ENCODE measurements at places on chromosomes 4 and X.

DNA sequence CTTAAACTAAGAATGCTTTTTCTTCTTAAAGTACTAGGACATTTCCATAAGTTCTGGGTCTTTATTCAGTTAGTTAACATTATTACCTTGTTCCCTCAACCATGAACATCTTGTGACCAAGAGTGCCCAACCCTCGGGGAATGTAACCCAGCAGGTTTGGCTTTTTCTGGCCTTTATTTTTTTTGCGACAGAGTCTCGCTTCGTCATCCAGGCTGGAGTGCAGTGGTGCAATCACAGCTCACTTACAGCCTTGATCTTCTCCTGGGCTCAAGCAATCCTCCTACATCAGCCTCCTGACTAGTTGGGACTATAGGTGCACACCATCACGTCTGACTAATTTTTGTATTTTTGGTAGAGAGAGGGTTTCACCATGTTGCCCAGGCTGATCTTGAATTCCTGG is 65.1 kb downstream of the USP11 start:
- DNase-seq, result no peak

- DNase-seq, result no peak
These were observed 21.9 kb downstream of the HNRNPH2 start for GRCh38 chrX:101429934-101430333.

DNA sequence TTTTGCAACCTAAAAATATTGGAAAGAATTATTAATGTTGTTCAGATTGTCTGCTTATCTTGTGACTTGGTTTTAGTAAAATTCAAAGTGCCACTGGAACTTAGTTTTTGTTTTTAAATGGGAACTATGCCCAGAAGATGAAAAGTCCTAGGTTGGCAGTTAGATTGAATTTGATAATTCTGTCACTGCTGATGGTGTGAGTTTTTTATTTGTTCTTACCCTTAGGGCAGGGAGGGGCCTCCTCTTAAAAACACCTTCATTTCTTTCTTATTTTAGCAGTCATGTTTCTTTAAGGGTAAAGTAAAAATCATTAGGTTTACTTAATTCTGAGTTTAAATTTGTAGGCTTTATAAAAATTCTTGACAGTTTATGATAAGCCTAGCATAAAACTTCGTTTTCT is 80.6 kb downstream of the AFF1 start:
- DNase-seq, result no peak

DNA sequence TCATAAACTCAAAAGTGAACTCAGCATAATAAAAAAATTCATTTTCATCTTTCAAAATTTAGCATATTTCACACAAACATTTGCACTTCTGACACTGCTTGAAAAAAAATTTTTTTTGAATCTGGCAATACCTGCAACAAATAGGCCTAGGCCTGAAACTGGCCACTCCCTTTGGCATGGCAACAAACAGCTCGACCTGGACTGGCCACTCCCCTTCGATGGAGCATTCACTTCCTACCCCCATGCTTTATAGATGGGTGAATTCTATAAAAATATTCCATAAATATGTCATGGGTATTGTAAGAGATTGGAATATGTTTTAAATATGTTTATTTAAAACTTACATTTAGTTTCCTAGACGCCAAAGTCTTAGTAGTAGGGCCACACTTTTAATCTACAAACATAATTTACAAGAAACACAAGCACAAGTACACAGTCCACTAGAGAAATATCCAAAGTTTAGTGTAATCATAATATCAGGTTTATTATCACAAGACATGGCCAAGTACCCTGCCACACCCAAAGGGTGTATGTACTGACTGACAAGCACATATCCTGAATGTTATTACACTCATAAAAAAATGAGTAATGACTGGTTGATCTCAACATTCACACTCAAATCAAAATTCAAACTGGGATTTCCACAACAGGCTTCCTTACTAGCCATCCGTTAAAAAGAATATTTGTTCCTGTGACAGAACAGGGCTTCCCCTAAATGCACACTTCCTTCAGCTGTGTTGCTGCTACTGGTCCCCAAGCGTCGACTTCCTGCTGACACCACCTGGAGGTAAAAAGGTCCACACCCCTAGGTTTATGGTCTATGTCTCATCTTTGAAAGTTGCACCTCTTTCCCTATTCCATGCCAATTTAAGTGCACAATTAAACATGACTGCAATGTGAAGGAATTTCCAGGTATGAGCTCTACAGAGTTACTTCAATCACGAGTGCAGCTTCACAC is 271.5 kb downstream of the NR3C2 start:
- DNase-seq, result no peak

DNA sequence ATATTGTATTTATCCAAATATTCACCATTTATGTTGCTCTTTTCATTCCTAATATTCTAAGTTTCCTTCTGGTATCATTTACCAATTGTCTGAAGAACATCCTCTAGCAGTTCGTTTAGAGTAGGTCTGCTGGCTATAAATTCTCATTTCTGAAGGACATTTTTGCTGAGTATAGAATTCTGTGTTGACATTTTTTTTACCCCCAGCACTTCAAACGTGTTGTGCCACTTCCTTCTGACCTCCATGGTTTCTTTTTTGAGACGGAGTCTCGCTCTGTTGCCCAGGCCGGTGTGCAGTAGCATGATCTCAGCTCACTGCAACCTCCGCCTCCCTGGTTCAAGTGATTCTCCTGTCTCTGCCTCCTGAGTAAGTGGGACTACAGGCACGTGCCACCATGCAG is 26.4 kb downstream of the JADE3 start:
- no peak for DNase-seq

DNA sequence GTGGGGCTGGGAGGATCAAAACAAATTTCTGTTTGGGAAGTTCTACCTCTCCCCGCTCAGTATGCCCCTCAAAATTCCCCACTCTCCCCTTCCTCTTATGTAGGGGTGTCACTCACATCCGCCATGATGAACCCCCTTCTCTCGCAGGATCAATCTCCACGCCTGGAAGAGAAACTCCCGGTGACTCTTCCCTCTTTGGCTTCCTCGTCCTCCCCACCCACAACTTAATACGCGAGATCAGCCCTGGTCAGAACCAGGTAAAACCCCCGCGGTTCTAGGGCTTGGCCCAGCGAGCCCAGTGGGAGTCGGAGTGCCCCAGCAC is 427 bp downstream of the LAMTOR3 start:
- DNase-seq, result no peak

DNA sequence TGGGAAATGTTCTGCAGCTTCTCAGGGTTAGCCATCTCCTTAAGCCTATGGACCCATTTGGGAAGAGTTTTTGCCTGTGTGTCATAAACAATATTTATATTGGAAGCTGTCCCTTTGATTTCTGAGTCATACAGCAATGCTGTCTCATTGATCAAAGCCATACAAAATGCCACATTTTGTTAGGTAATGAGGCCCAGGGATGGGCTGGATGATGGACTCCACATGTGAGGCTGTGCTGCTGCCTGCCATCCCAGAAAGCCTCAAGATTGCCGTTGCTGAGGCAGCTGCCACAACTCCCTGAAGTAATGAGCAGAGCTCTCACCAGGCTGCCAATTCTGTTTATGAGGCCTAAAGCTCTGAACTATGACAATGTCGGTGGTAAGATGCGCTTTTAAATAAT is 12.2 kb upstream of the GJB1 start:
- DNase-seq, result no peak

- no peak for DNase-seq
These were observed 177.1 kb downstream of the BMPR1B start for GRCh38 chr4:94934864-94935263.

- no peak for DNase-seq
These were observed 306.7 kb upstream of the MAOA start for GRCh38 chrX:43349363-43349762.

GRCh38 chrX:30597216-30598012 is 19.8 kb upstream of the TASL start:
- DNase-seq, result no peak

DNA sequence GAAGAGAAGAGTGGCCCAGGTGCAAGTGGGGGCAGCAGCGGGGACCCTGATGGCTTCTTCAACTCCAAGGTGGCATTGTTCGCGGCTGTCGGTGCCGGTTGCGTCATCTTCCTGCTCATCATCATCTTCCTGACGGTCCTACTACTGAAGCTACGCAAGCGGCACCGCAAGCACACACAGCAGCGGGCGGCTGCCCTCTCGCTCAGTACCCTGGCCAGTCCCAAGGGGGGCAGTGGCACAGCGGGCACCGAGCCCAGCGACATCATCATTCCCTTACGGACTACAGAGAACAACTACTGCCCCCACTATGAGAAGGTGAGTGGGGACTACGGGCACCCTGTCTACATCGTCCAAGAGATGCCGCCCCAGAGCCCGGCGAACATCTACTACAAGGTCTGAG is 11.4 kb downstream of the EFNB1 start:
- no peak for DNase-seq

DNA sequence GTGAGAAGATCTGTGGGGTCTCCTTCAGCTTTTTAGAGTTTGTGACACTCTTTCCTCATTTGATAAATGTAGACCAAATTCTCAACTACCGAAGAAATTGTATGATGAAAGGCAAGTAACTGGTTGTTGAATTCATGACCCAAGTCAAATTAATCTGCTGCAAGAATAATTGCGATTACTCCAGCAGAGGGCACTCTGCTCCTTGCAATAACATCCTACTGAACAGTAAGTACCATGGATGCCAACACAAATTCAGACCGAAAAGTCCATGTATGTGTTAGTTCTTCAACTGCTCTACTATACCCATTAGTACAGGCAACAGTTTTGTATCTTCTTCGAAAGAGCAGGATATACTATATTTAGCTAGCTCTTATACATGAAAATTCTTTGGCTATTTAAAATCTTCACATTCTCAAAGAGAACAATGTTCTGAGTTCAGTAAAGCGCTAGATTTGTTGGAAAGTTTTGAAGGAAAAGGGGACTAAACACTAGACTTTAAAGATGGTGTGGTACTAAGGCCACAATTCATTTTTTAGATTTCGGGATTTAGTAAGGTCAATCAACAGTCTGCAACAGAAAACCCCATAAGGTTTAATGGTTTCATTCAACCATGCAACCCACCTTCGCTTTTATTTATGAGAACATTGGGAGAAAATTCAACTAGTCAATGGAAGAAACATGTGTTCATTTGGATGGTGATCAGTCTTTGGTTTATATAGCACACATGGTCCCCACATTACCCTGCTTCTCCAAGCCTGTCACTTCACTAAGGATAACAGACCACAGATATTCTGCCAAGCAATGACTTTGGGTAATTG is 105.4 kb upstream of the TBC1D9 start:
- peak; percentile 92 for DNase-seq

GRCh38 chrX:9739130-9739529 is 26.5 kb downstream of the GPR143 start:
- DNase-seq, result no peak

- no peak for DNase-seq
These were observed 21.1 kb downstream of the RBM10 start for GRCh38 chrX:47166126-47166525.

GRCh38 chrX:12225107-12225506 is 86.8 kb downstream of the FRMPD4 start:
- no peak for DNase-seq

- DNase-seq, result no peak
These were observed 46.4 kb downstream of the GAB1 start for GRCh38 chr4:143383005-143383574.

- DNase-seq, result no peak
These were observed 40.8 kb downstream of the CLNK start for GRCh38 chr4:10643600-10644425.

GRCh38 chrX:70553516-70553915 is 108.9 kb downstream of the DLG3 start:
- no peak for DNase-seq

DNA sequence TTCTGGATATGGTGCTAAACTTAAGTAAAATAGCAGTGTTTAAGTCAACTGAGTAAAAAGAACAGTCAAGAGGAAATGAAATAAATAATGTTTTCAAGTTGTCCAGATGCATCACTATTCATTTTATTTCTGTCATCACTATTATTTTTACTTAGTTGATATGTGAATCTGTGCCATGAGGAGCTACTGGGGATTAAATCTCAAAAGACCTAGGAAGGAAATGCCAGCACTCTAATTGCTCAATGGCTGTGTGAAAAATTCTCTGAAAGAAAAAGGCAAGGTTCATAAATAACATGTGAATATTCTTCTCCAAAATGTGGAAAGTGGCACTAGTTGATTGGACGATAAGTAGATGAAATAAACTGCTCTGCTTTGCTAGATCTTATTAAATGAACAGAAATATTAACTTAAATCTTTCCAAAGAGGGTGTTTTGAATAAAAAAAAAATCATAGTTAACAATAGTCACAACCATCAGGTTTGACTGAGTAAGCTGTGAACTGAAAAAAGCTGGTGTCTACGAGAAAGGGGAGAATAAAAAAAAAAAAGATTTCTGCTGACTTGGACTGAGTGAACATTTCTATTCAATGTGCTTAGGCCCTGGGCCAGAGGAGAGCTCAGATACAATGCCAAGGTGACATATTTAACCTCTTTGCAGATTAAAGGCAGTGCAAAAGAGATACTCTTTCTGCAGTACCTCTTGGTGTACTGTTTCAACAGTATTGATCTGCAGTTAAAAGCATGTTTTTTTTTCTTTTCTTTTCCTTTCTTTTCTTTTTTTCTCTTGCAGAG is 1.6 kb downstream of the SPARCL1 start:
- no peak for DNase-seq

GRCh38 chr4:108168160-108168670 is 517 bp downstream of the LEF1 start:
- DNase-seq, result peak; percentile 31

DNA sequence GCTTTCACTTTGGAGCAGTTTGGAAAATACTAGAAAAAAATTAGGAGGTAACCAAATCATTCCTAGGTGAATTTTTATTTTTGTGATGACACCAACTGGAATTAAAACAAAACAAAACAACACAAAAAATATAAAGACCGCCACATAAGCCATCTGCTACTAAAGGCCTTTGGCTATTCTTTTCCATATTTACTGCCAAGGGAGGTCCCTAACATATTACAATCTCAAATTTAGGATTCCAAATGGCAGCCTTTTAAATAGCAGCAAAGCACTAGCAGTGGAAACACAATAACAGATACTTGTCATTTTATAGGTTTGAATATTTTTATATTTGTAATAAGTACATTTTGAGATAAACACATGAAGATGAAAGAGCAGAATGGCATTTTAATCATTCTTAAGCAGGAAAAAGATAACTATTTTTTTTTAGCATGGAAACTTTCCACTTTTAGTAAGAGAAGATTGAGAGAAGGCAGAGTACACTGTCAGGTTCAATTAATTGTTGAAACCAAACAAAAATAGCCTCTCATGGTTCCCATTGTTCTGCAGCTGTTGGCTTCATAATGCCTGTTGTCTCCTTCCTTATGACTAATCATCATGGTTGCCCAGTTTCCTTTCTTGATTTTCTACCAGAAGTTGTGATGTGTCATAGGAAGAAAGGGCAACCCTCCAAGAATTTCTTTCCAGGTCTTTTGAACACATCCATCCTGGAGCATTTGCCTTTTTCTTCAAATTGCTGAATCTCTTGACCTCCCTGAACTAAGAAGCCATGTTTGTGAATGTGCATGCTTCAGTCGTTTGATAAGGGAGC is 219.0 kb upstream of the EMCN start:
- peak; percentile 34 for DNase-seq

- no peak for DNase-seq
These were observed 320.8 kb downstream of the ADAM29 start for GRCh38 chr4:175238827-175239517.

DNA sequence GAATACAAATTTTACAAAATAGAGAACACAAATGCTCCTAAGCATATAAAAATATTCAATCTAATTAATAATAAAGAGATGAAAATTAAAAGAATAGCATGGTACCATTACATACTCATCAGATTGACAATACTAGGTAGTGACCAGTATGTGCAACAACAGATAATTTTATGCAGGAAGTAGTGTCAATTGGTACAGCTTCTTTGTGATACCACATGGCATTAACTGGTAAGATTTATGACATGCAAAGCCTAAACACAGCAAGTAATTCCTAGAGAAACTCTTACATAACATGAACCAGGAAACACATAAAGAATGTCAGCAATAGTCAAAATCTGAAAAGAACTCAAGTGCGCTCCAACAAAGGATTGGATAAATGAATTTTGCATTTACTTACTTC is 26.3 kb downstream of the CXCL2 start:
- DNase-seq, result no peak
